ENCODE measurements at places on chromosomes 11 and 22. TPM values are rescaled to one million over a fixed set of nuclear protein-coding genes. Genes with fewer than 3 reads are reported as not detected.

OR51B4 gene
- total RNA-seq = not detected

GRCh38 chr11:2144544-2145248, 5.5 kb upstream of the IGF2 start:
- no peak for DNase-seq

- no peak for DNase-seq
Measured at GRCh38 chr11:64299847-64300648, at the start of gene CATSPERZ. Gene CATSPERZ (plus strand): TSS chr11:64300358. CDS start chr11:64300411, 53 bp downstream.

SMTNL1 gene
- not detected for total RNA-seq

GRCh38 chr11:1708716-1709115, 11.7 kb downstream of the KRTAP5-6 start:
- DNase-seq = no peak

UCP2 gene
- 13.7 TPM for total RNA-seq

HTATIP2 gene
- total RNA-seq = 86.8 TPM

GRCh38 chr11:105670811-105671210, 60.9 kb downstream of the GRIA4 start:
- peak; percentile 7 for DNase-seq

GRCh38 chr22:43008509-43008908, 6.4 kb downstream of the PACSIN2 start:
- DNase-seq = no peak

DNA sequence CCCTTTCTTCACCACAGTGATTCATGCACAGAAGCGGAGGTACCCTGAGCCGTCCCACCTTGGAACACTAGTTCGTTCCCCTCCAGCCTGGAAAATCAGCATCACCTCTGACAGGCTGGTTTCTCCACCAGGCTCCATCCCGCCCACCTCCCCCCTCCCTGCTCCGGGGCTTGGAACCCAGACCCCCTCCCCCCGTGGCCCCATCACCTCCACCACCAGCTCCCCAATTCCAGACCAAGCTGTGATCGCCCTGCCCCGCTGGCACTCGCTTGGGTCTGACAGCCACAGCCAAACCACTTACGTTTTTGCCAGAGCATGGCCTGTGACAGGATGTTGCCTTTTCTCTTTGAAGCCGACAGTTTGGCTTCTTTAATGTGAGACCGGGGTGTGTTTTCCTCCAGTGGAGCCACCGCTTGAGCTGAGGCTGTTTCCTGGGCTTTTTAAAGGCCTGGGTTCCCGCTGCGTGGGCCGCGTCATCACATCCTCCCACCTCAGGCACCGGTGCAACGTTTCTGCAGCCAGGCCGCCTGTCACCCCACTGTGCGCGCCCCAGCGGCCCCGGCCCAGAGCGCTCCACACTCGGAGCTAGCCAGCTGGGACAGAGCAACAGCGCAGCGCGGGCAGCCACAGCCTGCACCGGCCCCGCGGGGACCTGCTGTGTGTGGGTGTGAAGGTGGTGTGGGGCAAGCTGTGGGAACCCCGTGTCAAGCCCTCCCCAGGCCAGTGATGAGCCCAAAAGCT, at the start of gene POU2AF1:
TSS of gene POU2AF1 (minus strand) at position 415 of the 741 bp plus-strand sequence. CDS start at position 317, 98 bp downstream.
- no peak for DNase-seq

OR2D3 gene
- not detected for total RNA-seq

DNA sequence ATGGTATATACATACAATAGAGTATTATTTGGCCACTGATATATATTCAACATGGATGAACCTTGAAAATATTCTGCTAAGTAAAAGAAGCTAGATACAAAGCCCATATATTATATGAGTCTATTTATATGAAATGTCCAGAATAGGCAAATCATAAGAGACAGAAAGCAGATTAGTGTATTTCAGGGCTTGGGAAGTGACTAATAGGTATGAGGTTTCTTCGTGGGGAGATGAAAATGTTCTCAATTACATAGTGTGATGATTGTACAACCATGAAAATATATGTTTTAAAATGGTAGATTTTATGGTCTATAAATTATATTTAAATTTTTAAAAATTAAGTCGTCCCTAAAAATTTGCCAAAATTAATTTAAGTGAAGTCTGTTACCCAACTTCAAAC, 92.2 kb downstream of the STK33 start:
- DNase-seq = no peak

DNA sequence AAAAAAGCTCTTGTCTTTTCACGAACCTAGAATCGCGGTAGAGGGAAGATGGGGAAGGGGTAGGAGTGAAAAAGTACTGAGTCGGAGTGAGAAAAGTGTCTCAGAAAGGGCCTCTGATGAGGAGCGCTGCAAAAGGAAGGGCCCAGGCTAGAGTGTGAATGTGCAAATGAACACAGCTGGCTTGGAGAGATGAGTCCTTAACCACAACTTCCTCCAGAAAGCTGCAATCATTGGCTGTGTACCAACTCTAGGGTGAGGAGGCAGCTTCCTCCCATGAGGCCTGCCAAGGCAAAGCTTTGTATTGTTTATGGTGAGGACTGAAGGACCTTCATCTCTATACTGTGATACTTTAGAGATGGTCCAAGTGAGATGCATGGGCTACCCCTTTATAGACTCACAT, 566.9 kb upstream of the ANO5 start:
- peak; percentile 63 for DNase-seq

Measured in renal cortical epithelial cell (primary cell).